Tibial nerve (tissue), 4 donors: ENCODE measurements at places on chromosomes 16 and 17.

GRCh38 chr16:61948414-61948813 is 87.8 kb downstream of the CDH8 start:
- H3K27ac ChIP-seq = no peak overlapping the region
- no peak for DNase-seq
- no peaks in the 10 kb centered on the region for H3K36me3 ChIP-seq
- H3K27me3 ChIP-seq = no peaks in the 10 kb centered on the region
- H3K4me1 ChIP-seq = no peaks in the 10 kb centered on the region
- H3K4me3 ChIP-seq = no peak overlapping the region

- no peak overlapping the region for H3K27ac ChIP-seq
- H3K4me1 ChIP-seq = no peaks in the 10 kb centered on the region
- H3K36me3 ChIP-seq = no peaks in the 10 kb centered on the region
- no peak for DNase-seq
- no peak overlapping the region for H3K4me3 ChIP-seq
Measured at GRCh38 chr16:64657316-64658011, 464.4 kb downstream of the CDH11 start.

GRCh38 chr17:58246781-58247180 is 8.4 kb downstream of the LPO start:
- no peak overlapping the region for H3K27ac ChIP-seq
- H3K27me3 ChIP-seq = peaks cover 49% of the 10 kb centered on the region
- no peak overlapping the region for H3K4me3 ChIP-seq
- H3K36me3 ChIP-seq = no peaks in the 10 kb centered on the region

DNA sequence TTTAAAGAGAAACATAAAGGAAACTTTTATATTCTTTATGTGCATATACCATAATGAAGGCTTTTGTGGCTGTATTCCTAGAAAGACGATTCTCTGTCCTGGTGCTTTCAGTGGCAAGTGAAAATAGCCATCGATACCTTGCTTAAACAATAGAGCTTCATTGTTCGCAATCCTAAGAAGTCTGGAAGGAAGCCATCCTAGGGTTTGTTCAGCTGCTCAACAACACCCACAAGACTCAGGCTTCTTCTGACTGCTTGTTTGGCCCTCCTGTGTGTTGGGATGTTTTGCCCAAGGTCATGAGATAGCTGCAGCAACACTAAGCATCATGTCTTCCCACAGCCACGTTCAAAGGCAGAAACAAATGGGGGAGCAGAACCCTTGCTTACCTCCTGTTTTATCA is 36.1 kb upstream of the COX10 start:
- peaks cover 2% of the 10 kb centered on the region for H3K4me1 ChIP-seq
- no peak for DNase-seq
- H3K36me3 ChIP-seq = no peaks in the 10 kb centered on the region
- H3K27ac ChIP-seq = no peak overlapping the region
- no peak overlapping the region for H3K4me3 ChIP-seq
